ENCODE measurements at places on chromosomes 13 and 19. TPM values are rescaled to one million over a fixed set of nuclear protein-coding genes. Genes with fewer than 3 reads are reported as not detected.

GRCh38 chr19:7748756-7749155, 1.4 kb upstream of the CD209 start:
- no peaks in the 10 kb centered on the region for H3K4me1 ChIP-seq
- no peak for DNase-seq
- H3K4me3 ChIP-seq = no peak overlapping the region

- no peak for DNase-seq
- H3K27ac ChIP-seq = peak overlapping the region; percentile 100
- H3K36me3 ChIP-seq = peaks cover 6% of the 10 kb centered on the region
- peaks cover 10% of the 10 kb centered on the region for H3K4me1 ChIP-seq
- H3K27me3 ChIP-seq = no peaks in the 10 kb centered on the region
These were observed 573 bp upstream of the ERCC5 start for GRCh38 chr13:102845289-102845629.

- peak; percentile 82 for DNase-seq
- H3K4me1 ChIP-seq = peaks cover 14% of the 10 kb centered on the region
- H3K4me3 ChIP-seq = peak within 1 kb of the TSS; percentile 77
- no peaks in the 10 kb centered on the region for H3K36me3 ChIP-seq
These were observed at the start of gene RNASEH2B for GRCh38 chr13:50909605-50910484. Gene RNASEH2B, plus strand, starts transcription at chr13:50909791. Its CDS starts 286 bp downstream, at chr13:50910077.

GRCh38 chr13:51068501-51068900, 42.6 kb downstream of the C13orf42 start:
- H3K27me3 ChIP-seq = no peaks in the 10 kb centered on the region
- H3K27ac ChIP-seq = no peak overlapping the region
- no peak overlapping the region for H3K4me3 ChIP-seq
- H3K36me3 ChIP-seq = no peaks in the 10 kb centered on the region
- H3K4me1 ChIP-seq = peaks cover 13% of the 10 kb centered on the region

- H3K27ac ChIP-seq = no peak overlapping the region
- DNase-seq = no peak
- H3K4me1 ChIP-seq = no peaks in the 10 kb centered on the region
- no peaks in the 10 kb centered on the region for H3K27me3 ChIP-seq
These were observed 8.0 kb downstream of the AKAP11 start for GRCh38 chr13:42279986-42280385.

- no peaks in the 10 kb centered on the region for H3K27me3 ChIP-seq
- H3K36me3 ChIP-seq = peaks cover 6% of the 10 kb centered on the region
- H3K27ac ChIP-seq = no peak overlapping the region
- no peak overlapping the region for H3K4me3 ChIP-seq
- DNase-seq = no peak
These were observed 23.4 kb downstream of the FBN3 start for GRCh38 chr19:8126008-8126407.

- H3K36me3 ChIP-seq = no peaks in the 10 kb centered on the region
- H3K27me3 ChIP-seq = no peaks in the 10 kb centered on the region
- no peak for DNase-seq
- H3K27ac ChIP-seq = no peak overlapping the region
These were observed 679.8 kb upstream of the KLHL1 start for GRCh38 chr13:70788074-70788473.

DNA sequence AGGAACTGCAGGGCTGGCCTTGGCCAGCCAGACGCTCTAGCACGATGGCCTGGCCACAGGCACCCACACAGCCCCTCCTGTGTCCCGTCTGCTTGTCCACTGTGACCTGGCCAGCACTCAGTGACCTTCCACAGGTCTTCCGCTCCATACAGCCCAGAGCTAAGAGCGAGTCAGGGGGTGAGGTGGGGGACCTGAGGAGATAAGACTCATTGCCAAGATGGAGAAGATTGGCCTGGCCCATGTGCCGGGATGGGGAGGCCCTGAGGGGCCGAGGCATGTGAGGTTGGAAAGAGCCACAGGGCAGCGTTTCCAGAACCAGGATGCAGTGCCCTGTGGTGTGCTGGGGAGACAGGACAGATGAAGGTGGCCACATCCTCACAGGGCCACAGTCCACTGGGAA, 10.2 kb upstream of the SLC7A9 start:
- no peaks in the 10 kb centered on the region for H3K4me1 ChIP-seq
- no peak overlapping the region for H3K4me3 ChIP-seq
- H3K27ac ChIP-seq = no peak overlapping the region
- H3K36me3 ChIP-seq = peaks cover 20% of the 10 kb centered on the region
- H3K27me3 ChIP-seq = no peaks in the 10 kb centered on the region

DNA sequence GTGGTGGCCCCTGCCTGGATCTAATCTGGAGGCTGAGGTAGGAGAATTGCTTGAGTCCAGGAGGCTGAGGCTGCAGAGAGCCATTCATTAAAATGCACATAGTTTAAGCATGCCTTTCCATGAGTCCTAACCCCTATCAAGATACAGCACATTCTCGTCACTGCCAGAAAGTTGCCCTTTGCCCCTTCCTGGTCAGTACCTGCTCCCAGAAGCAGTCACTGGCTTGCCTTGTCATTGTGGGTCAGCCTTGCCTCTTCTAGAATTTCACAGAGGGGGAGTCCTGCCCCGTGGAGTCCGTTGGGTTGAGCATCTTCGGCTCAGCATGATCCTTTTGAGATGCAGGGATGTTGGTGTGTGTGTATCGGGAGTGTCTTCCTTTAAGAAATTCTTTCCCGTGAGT, 10.8 kb downstream of the BICRA start:
- H3K4me3 ChIP-seq = no peak overlapping the region
- no peak for DNase-seq

- no peaks in the 10 kb centered on the region for H3K36me3 ChIP-seq
- no peak overlapping the region for H3K4me3 ChIP-seq
- H3K27ac ChIP-seq = no peak overlapping the region
- DNase-seq = no peak
- H3K27me3 ChIP-seq = peaks cover 67% of the 10 kb centered on the region
These were observed 1.0 kb downstream of the SMIM24 start for GRCh38 chr19:3479177-3479833.

GRCh38 chr13:104281910-104282309, 1215.7 kb upstream of the SLC10A2 start:
- H3K27me3 ChIP-seq = no peaks in the 10 kb centered on the region
- no peaks in the 10 kb centered on the region for H3K36me3 ChIP-seq
- no peak overlapping the region for H3K4me3 ChIP-seq
- H3K4me1 ChIP-seq = no peaks in the 10 kb centered on the region

DNA sequence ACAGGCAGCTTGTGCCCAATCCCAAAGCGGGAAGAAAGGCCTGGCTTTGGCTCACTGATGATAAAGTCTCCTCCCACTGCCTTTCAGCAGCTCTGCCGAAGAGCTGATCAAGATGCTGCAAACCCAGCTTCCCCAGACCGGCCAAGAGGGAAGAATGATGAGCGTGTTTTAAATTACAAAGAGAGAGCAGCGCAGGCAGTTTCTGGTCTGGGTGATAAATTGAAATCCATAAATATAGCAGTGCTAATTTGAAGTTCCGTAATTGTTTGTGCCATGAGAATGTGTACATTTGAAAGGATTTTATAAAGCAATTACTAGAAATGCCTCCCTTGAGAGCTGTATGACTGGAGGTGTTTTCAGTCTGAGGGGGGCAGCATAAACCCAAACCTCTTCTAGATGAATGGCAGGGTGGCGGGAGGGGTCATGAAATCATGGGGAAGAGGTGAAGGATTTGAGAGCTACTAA, 171.8 kb downstream of the STK24 start:
- DNase-seq = peak; percentile 43
- H3K4me1 ChIP-seq = no peaks in the 10 kb centered on the region
- H3K27ac ChIP-seq = no peak overlapping the region
- peaks cover 8% of the 10 kb centered on the region for H3K36me3 ChIP-seq
- no peaks in the 10 kb centered on the region for H3K27me3 ChIP-seq

Gene EBI3
- total RNA-seq = 0.53 TPM
